ENCODE measurements at places on chromosomes 3 and 15.

DNA sequence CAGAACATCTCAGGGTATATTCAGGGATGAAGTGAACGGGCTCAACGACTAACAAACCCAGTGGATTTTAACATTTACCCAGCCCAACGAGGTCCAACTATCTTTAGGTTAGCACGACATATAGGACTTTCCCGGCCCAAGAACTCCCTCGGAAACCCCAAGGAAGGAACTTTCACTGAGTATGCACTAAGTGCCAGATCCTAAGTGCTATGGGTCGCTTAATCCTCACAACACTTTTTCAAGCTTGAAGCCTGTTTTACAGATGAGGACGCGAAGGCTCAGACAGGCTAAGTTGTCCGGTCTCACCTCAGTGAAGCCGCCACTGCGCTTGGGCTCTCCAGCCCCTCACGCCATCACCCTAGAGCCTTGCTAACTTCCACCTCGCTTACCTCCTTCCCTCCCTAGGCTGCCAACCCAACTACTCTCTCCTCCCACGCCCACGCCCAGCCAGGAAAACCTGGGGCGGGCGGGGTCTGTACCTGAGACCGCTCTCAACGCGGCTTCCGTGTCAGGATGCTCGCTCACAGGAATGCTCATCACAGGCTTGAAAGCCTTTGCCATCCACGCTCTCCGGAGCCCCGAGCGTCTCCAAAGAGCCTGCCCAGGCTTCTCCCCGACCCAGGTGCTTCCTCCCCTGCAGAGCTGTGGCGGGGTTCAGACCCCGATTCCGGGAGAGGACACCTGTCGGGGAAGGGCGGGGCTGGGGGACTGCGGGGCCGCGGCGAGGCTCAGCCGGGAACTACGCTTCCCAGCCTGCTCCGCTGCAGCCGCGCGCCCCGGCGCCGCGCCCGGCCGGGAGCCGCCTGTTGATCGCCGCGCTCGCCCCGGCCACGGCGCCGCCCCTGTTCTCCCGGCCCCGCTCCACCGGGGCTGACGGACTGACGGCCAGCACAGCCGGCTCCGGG lies at the start of gene TMOD2:
Gene TMOD2 (plus strand): TSS at position 806 of the 905 bp plus-strand sequence. CDS start 14,845 bp downstream, outside the sequence.
- DNase-seq, result no peak

- no peak for DNase-seq
Observed at GRCh38 chr3:177106184-177106583, 91.1 kb downstream of the TBL1XR1 start.

GRCh38 chr3:143010024-143010423 lies 8.7 kb downstream of the U2SURP start:
- no peak for DNase-seq

DNA sequence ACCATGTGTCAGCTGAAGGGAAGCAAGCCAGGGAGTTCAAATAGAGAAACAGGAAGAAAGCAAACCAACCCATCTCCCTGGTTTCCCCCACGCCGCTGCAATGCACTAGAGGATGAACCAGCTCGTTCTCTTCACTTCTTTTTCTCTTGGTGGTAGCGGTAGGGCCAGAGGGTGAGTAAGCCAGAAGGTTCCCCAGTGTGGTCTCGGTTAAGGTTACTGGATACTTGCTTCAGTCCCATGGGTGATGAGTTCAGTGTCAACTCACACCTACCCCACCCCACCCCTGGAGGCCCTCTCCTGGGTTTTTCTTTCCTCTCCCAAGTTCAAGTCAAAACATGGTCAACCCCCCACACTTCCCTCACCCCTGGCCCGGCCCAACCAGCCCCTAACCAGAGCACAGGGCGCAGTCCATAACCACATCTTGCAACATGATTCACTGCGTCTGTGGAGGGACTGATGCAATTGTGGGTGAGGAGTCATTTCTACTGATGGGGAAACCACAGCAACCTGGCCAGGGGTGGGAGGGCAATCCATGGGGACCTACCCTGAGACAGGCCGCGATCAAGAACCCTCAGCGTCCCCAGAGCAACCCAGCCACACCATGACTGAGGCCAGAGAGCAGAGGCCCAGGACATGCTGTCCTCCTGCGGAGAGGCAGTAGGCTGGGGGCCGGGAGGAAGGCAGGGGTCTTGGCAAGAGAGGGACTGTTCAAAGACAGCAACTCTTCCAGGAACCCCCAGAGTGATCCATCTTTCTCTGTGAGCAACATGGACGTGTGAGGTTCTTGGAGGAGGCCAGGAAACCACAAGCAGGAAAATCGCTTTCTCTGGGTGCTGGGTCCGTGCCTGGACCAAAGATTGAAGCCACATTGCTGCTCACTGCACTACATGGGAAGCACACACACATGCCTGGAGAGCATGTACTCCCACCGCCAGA lies 276.6 kb downstream of the UACA start:
- no peak for DNase-seq

DNA sequence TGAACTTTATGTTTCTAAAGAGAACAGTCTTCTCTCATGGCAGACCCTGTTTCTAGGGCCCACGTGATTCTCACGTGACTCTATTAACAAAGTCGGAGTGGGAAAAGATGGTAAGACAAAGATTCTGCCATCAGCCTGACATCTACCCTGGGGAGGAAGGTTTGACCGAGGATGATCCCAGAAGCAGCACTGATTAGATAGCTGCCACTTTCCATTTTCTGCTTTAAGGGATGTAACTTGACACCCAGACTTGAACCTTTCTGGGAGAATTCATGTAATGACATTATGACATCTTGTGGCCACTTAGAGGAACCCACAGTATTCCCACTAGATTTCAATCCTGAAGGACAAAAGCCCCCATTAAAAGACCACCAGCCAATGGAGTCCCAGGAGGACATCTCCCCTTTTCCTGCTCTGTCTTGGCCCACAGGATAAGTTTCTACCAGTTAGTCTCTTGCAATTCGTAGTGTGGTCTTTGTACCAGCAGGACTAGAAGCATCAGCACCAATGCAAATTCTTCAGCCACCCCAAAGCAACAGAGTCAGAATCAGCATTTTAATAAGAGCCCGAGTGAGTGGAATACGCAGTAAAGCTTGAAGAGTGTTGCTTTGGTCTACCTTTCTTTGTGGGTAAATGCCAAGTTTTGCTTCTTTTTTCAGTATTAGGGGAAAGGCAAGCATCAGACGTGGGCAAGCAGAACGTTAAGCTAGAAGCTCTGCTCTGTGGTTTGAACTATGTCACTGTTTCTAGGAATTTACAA lies 480.5 kb upstream of the PROK2 start:
- no peak for DNase-seq

- no peak for DNase-seq
Observed at GRCh38 chr3:183293966-183294365, 40.9 kb downstream of the B3GNT5 start.
